Cortex of kidney (tissue), 1 donor: ENCODE measurements at places on chromosomes 7 and 10.

DNA sequence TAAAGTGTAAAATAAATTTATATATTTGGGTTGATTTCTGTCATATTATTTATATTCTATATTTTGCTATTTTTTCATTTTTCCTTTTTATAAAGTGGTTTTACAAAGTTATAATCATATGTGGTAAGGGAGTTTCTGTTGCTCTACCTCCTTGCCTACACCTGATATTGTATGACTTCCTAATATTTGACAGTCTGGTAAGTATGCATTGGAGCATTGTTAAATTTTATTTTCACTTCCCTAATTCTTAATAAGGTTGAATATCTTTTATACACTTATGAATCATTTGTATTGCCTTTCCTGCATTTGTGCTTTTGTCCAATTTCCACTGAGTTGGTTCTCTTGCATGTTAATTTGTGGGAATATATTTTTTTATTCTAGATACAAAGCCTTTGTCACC, 492.4 kb downstream of the GRID1 start:
- DNase-seq = no peak

- no peak for DNase-seq
Measured at GRCh38 chr10:112650588-112651030, 203.6 kb downstream of the VTI1A start.

DNA sequence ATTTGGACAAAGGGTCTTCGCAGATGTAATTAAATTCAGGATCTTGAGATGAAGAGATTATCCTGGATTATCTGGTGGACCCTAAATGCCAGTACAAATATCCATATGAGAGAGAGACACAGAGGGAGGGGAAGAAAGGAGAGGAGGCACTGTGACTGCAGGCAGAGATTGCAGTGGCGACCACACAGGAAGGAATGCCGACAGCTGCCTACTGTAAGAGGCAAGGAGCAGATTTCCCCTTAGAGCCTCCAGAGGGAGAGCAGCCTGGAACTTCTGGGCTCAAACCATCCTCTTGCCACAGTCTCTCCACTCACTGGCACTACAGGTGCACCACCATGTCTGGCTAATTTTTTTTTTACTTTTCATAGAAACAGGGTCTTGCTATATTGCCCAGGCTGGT, 152.3 kb downstream of the SDK1 start:
- DNase-seq = no peak

- DNase-seq = no peak
Measured at GRCh38 chr7:121624958-121625357, 228.8 kb upstream of the FAM3C start.

- DNase-seq = no peak
Measured at GRCh38 chr10:130220251-130221185, 84.3 kb downstream of the GLRX3 start.

DNA sequence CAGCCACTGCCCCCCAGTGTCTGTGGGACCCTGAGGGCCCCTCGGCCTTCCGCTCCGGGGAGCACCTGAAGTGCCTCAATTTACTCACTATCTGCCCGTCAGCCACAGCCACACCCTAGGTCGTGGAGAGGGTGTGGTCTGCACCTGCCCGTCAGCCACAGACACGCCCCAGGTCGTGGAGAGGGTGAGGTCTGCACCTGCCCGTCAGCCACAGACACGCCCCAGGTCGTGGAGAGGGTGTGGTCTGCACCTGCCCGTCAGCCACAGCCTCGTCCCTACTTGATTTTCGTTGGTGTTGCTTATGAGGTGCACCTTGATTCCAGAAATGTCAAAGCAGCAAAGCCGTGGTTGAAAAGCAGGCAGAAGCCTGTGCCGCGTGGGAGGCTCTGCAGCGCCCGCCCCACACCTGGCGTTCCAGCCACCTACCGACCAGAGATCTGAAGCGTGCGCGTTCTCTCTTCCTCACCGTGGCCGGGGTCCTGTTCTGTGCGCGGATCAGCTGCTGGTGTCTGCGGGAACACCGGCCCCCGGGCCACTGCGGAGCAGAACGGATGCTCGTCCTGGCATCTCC, 101.6 kb downstream of the DYNC2I1 start:
- DNase-seq = no peak

- DNase-seq = no peak
Measured at GRCh38 chr10:80472234-80473095, 18.4 kb downstream of the TSPAN14 start.

DNA sequence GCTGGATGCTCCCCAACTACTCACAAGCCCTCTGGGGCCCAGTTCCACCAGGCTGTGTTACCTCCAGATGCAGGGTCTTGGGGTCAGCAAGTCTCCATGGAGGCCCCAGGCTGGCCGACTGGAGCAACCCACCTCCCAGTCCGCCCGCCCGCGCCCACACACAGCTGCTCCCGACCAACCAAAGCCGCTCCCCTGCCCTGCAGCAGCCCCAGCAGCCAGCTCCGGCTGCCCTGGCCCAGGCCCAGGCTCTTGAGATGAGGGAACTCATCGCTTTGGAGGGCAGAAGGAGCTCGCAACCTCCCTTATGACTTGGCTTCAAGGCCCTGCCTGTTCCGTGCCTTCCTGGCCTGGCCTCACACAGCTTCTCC, 47.2 kb downstream of the LRRC20 start:
- no peak for DNase-seq

- DNase-seq = no peak
Measured at GRCh38 chr10:133199992-133200611, 29.9 kb upstream of the UTF1 start.

DNA sequence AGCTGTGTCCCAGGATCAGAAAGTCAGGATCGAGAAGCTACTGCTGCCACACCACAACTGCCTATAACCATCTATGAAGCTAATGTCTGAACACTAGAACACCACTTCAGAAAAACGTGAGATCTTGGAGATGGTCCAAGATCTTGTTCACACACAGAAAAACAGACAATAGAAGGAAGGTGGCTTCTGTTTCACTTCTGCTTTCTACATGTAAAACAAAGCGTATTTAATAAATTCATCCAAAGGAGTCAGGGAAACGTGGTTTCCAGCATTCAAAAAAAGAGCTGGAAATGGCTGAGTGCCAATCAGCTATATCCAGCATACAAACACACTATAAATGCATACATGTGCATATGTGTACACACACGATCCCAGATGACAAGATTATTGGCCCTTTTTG, 70.2 kb upstream of the CCDC71L start:
- no peak for DNase-seq

GRCh38 chr7:144508702-144509101, 105.2 kb upstream of the NOBOX start:
- DNase-seq = no peak

- no peak for DNase-seq
Measured at GRCh38 chr10:19499291-19499770, 316.9 kb upstream of the PLXDC2 start.

DNA sequence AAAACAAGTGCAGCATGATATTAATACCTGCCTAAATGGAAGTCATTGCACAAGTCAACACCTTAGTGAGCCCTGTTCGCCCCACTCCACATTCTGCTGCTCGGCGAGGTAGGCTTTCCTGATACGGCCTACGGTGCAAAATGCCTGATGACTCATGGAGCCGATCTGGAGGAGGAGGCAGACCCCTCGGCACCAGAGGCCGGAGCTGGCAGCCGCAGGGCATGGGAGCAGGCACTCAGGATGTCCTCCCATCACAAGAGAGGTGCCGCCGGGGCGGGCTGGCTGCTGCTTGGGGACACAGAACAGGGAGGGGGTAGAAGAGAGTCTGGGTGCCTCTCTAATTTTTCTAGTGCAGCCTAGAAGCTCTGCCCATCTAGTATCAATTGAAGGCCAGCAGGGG, 418.5 kb upstream of the MGMT start:
- no peak for DNase-seq

DNA sequence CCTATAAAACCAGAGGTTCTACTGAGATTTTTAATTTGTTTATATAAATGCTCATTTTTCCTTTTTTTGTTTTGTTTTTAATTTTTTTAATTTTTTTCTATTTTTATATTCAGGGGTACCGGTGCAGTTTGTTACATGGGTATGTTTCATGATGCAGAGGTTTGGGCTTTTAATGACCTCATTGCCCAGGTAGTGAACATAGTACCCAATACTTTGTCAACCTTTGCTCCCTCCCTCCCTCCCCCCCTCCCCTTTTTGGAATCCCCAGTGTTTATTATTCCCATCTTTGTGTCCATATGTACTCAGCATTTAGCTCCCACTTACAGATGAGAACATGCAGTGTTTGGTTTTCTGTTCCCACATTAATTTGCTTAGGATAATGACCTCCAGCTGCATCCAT, 94.4 kb upstream of the NEBL start:
- no peak for DNase-seq

- DNase-seq = no peak
Measured at GRCh38 chr7:121530227-121531174, 134.4 kb upstream of the FAM3C start.

GRCh38 chr10:93999401-93999851, 5.7 kb downstream of the PLCE1 start:
- no peak for DNase-seq

DNA sequence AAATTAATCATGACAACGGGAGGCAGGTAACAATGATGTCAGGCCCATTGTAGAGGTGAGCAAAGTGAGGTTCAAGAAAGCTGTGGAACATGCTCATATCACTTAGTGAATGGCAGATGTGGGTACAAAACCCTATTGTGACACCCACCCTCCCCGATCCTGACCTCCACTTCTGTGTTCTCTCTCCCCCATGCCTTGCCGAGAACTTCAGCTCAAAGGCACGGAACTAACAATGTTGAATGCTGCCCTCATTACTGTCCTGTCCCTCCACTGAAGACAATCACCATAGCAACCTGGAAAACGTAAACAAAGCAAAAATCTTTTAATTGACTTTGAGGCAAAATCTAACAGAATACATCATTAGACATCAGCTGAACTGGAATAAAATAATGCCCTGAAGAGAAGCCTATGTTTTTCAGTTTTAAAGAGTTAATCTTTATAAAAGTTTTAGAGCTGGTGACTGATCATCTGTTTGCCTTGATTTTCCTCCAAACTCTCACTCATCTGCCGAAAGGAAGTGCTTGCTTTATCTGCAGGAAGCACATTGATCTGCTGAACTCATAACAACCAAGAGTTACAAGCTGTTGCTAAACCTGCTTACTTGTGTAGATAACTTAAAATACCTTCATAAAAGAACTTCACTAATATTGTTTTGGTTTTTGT, 133.6 kb downstream of the CUBN start:
- no peak for DNase-seq

DNA sequence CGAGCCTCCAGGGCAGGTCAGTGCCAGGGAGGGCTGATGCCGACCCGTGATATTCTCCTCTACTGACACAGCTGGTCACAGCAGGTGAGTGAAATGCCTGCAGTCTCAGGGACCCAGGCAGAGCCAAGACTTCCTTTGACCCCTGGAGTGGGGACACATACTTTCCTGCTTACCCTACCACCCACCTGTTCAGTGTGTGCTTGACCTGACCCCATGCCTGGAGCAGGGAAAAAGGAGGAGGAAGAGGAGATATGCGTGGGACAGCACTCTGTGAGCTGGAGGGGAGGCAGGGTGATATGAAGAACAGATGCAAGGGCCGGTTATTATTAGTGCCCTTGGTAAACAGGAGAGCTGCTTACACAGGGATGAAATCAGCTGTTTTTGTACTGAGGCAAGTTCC, 40.8 kb upstream of the WIPF3 start:
- no peak for DNase-seq

- DNase-seq = no peak
Measured at GRCh38 chr7:103480771-103481170, 34.8 kb upstream of the SLC26A5 start.

DNA sequence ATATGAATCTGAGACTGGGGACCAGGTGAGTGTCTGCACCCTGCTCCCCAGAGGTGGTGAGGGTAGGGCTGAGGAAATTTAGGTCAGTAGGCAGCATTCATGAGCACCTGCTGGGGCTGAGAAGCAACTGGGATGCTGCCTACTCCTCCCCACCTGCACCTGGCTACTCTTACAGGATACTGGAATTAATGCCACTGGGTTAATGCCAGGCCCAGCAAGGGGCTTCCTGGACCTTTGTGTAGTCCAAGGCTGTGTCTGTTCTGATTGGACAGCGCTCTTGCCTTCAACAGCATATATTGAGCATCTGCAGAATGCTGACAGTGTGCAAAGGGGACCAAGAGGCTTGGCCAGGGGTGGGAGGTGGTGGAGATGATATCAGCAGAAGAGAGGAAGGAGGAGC, 32.1 kb downstream of the ADCYAP1R1 start:
- DNase-seq = no peak

DNA sequence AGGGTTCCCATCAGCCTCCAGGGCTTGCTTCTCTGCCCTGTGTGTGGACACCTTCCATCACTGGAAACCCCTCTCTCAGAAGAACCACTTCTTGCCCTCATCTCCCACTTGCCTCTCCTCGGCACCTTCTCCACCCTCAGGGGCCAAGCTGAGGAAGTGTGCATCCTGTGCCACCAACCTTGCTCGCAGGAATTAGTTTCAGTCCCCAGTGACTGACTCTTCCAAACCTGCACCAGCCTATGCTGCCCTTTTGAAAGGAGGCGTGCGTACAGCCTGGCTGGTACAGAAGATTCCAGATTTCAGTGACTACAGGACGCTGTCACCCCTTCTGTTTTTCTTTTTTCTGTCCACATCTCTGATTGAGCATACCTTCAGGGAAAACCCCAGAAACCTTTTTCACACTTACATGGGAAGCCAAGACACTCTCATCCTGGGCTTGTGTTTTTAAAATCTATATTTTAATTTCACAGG, 67.1 kb downstream of the IKZF1 start:
- DNase-seq = no peak

DNA sequence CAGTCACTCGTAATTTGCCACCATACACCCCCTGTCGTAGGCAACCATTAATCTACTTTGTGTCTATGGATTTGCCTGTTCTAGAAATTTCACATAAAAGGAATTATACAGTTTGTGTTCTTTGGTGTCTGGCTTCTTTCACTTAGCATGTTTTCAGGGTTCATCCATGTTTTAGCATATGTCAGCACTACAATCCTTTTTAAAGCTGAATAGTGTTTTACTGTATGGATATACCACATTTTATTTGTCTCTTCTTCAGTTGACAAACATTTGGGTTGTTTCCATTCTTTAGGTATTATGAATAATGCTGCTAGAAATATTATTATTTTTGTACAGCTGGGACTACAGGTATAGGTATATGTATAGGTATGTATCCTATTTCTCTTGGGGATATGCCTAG, 17.4 kb upstream of the SVIL start:
- no peak for DNase-seq

DNA sequence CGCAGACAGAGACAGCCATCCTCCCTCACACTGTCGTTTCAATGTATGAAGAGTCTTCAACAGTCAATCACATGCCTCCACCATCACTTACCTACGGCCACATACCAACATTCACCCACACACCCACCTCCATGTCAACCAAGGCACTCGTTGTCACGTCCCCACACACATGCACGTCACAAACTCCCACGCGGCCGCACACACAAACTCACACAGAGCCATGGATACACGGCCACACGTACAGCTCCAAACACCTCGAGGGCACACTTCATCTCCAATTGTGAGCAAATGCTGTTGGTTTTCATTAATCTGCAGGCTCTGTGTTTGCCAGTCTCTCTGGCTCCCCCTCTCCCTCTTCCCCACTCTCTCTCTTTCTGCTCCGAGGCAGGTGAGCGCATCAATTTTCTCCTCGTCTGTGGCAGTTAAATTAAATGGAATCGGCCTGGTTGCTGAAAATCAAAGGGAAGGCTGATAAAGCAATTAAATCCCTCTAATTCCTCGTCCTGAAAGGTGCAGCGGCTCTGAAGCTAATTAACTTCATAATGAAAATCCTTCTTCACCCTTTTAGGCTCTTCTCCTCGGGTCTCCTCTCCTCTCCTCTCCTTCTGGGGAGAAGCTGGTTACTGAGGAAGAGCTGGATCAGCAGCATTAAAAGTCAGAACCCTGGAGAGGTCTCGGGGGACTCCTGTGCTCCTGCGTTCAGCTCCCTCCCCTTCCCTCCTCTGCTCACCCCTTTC, 53.8 kb upstream of the SLF2 start:
- DNase-seq = no peak

- DNase-seq = no peak
Measured at GRCh38 chr7:55912748-55913158, 25.5 kb downstream of the ZNF713 start.
